Right atrium auricular region (tissue), 2 donors: ENCODE measurements at places on chromosomes 12 and 14. TPM values are rescaled to one million over a fixed set of nuclear protein-coding genes. Genes with fewer than 3 reads are reported as not detected.
A peak's percentile ranks its signal among the peaks of the same experiment; 100 is the strongest.

- DNase-seq = no peak
These were observed 69.5 kb downstream of the TMEM132C start for GRCh38 chr12:128336204-128337070.

GRCh38 chr14:98682033-98682432 lies 590.0 kb downstream of the BCL11B start:
- DNase-seq = no peak

GRCh38 chr14:91363776-91364523 lies 53.7 kb downstream of the CCDC88C start:
- no peak for DNase-seq

The FBLN5 gene
- total RNA-seq = 132 TPM

The MRPS35 gene
- 56.0 TPM for total RNA-seq

The OSBPL8 gene
- 19.7 TPM for total RNA-seq

The KCNK10 gene
- not detected for total RNA-seq

DNA sequence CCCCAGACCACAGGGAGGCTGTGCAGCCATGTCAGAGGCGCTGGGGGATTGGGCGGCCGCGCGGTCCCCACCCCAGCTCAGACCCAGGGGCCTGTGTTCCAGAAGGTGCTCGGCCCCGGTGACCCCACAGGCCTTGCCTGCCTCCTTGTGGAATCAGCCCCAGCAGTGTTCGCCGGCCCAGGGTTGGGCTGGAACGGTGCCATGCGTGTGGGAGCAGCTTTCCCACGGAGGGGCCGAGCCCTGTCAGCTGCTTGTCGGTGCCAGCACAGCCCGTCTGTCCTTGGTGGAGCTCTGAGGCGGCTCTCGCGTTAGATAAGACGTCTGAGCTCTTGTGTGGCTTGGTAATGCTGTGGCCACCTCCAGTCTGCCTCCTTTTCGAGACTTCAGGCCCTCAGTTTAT lies 8.5 kb downstream of the ZFYVE21 start:
- peak; percentile 80 for DNase-seq

- DNase-seq = no peak
These were observed 27.1 kb downstream of the RASSF8 start for GRCh38 chr12:25985316-25986175.

The KRT73 gene
- not detected for total RNA-seq

GRCh38 chr14:70708717-70709570 lies 67.2 kb downstream of the TTC9 start:
- no peak for DNase-seq

DNA sequence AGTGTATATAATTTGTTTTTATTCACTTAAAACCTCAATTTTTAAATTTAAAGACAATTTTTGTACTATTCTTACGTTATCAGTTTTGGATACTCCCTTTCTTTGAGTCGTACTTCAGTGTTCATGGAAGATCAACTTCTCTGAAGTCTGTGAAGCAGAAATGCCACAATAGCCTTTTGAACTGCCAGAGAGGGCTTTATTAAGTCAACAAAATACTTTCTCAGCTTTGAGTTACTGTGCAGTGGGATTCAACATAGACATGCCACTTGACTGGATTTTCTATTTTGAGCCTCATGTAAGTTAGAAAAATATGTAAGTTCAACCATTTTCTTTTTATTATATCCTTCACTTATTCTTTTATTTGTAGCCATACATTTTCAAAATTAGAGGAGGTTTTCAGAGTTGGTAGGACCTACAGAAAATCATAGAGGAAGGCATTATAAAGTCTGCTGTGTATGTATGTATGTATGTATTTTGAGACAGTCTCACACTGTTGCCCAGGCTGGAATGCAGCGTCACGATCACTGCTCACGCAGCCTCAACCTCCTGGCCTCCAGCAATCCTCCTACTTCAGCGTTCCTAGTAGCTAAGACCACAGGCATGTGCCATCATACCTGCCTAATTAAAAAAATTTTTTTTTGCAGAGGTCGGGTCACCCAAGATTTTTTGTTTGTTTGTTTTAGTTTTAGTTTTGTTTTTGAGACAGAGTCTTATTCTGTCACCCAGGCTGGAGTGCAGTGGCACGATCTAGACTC lies 31.3 kb upstream of the BCAT1 start:
- no peak for DNase-seq

- no peak for DNase-seq
These were observed 32.2 kb downstream of the PDE6H start for GRCh38 chr12:15005064-15005463.

- no peak for DNase-seq
These were observed 37.6 kb downstream of the RTRAF start for GRCh38 chr14:52026901-52027300.

DNA sequence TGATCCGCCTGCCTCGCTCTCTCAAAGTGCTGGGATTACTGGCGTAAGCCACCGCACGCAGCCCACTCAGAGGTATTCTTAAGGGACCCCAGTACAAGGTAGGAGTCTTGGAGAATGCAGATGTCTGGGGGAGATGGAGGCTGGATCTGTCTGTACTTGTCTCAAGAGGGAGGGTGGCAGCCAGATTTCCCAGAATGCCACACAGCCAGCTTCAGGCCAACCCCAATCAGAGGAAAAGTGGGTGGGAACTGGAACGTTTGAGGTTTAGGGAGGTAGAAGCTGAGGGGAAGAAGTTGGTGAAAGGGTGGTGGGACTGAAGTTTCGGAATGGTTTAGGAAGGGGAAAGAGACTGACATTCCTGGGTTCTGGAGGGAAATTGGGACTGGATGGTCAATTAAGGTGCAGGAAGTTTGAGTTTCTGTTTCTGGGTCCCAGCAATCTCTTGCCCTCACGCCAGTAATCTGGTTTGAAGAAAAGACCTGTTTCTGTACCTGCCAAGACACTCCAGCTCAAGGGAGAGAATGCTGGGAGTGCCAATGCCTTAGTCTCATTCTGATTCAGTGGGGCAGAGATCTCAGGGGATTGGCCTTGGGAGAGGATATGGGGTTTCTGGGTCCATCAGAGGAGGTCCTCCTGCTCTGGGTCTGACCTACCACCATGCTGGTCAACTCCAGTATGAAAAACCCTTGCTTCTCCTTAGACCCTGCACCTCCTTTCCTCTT lies 8.1 kb upstream of the ZNF385A start:
- DNase-seq = no peak

The TFCP2 gene
- 9.6 TPM for total RNA-seq
